Stimulated activated CD8-positive, alpha-beta memory T cell treated with anti-CD3 and anti-CD28 coated beads, Interleukin-4, amount 100 ng/mL, for 1 hour (primary cell): ENCODE measurements at places on chromosomes 3 and 15.

DNA sequence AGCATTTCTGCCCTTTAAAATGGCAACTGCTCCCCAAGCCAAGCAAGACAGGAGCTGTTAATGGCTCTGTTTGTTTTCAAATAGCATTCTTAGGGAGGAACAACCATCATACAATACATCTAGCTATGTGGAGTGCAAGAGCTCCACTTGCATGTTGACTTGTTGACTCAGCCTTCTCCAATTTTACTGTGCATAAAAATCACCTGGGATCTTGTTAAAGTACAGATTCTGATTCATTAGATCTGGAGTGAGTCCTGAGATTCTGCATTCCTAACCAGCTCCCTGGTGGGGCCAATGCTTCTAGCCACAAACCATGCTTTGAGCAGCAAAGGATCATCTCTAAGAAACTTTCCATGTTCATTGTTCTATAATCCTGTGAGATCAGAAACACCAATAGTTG is 171.4 kb downstream of the THRB start:
- DNase-seq: no peak

DNA sequence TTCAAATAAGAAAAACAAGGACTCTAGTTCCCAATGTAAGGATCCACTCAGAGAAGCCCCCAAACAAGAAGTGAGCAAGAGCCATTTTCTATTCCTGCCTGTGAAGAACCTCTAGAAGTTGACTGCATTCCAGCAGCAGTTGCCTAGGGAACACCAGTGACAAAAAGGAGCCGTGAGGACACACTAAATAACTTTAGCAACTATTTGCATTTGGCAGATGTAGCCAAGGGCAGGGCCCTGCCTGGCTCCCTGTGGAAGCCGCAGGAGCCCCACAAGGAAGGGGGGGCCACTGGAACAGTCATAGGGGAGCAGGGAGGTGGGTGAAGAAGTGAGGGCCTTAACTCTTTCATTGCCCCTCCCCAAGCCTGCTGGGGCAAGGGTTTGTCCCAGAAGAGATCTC is 470.2 kb upstream of the PROK2 start:
- DNase-seq: no peak

- DNase-seq: no peak
Observed at GRCh38 chr3:71858503-71859122, 73.7 kb upstream of the PROK2 start.

DNA sequence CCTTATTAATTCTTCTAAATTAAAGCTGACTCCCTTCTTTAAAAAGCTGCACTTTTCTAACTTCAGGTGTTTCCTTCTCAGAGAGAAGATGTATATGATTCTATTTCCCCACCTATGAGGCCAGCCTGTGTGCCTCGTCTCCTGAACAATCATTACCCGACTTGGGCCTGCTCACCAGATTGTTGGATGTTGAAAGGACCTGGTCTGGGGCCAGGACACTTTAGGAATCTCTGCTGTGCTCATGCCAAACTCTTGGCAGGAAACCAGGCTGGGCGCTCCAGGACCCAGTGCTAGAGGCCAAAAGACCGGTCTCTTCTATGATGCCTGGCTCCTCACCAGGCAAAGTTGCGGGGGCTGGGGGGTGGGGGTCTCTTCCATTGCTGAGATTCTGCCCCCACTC is 16.9 kb upstream of the LRRC31 start:
- no peak for DNase-seq

DNA sequence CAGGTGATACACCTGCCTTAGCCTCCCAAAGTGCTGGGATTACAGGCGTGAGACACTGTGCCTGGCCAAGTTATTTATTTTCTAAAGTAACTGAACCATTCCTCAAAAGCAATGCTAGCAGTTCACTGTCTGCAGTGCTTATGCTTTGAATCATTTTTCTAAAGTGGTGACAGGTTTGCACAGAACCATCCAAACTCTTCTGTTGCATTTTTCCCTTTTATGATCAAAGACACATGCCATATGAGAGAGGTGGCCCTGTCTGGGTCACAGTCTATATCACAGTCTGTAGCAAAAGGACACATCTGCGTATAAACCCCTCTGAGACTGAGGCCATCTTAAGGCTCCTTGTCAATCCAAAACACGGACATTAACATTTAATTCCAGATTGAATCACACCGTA is 17.2 kb downstream of the CDCP1 start:
- DNase-seq: no peak

GRCh38 chr3:159941038-159942000 is 47.3 kb upstream of the IL12A start:
- DNase-seq: no peak

- DNase-seq: no peak
Observed at GRCh38 chr3:4508048-4508981, 15.2 kb downstream of the ITPR1 start.

DNA sequence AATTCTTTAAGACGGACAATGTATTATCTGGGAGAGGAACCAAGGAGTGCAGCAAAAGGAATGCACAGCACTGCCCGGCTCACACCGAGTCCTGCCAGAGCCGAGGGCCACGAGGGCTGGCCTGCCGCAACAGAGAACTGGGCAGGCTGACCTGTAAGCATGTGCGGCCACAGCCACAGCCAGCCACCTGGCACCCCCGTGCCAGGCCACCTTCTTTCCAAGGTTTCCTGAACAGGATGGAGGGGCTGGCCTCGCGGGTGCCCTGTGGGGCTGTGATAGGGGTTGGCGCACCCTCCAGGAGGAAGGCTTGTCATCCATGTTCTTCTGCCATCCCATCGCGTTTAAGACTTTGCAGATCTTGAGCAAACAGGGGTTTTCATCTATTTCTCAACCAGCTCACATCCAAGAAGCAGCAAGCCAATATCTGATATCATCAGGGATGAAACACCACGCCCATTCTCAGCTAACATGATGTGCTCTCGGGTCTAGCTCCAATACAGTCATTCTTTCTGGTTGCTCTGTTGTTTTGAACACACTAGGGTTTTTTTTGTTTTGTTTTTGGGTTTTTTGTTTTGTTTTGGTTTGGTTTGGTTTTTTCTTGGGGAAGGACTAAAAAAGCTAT is 10.2 kb downstream of the CA12 start:
- no peak for DNase-seq

- DNase-seq: no peak
Observed at GRCh38 chr3:127714866-127715265, 42.1 kb downstream of the ABTB1 start.

- DNase-seq: no peak
Observed at GRCh38 chr3:14423197-14423743, 20.9 kb downstream of the SLC6A6 start.

DNA sequence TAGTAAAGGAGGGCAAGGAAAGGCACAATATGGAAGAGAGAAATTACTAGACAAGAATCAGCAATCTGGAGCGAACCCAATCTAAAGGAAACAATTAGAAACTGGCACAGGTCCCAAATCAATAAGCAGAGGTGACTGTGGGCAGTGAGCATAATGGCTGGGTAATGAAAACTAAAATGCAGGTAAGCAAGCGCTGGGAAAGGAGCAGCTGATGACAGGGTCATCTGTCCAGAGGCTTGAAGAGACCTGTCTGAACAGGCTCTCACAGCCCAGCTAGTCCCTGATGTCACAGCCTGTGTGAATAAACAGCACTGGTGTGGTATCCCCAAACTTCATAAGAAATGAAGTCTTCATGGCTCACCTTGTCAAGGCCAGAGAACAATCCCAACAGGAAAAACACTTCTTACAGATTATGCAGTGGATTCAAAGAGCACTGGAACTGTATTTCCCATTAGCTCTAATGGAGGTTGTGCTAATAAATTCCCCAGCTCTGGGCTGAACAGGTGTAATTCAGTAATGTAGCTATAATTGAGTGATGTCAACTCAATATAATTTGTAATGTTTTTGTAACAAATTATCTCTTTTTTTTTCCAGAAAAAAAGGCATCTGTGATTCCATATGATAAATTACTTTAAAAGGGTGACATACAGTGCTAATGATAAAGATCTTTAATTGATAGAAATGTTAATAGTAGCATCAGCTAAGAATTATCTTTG is 197.3 kb downstream of the FHIT start:
- DNase-seq: no peak

- DNase-seq: no peak
Observed at GRCh38 chr3:8665407-8665896, 20.9 kb upstream of the SSUH2 start.

GRCh38 chr3:127549826-127550467 is 40.6 kb downstream of the TPRA1 start:
- no peak for DNase-seq

- no peak for DNase-seq
Observed at GRCh38 chr3:180252683-180253082, 215.9 kb upstream of the PEX5L start.

DNA sequence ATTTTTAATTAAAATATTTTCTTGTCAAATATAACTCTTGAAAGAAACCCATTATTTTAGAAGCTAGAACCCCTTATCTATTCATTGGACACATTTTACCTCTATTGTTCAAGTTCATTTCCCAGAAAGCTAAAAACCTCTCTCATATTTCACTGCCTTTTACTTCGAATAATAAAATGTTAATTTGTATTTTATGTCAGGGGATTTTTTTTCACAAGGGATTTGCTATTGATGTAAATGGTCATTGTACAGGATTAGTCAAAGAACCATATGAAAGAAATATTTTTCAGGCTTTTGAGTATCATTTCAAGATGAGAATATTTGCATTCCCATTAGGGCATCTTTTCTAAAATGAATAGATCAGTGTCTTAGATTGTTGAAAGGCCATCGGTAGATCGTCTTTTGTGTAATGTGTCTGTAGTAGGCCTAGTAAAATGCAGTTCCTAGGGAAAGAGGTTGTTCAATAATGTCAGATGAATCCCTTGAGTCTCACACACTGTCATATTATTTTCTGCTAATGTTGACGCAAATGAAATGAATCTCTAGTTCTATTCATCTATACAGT is 114.5 kb downstream of the ROBO1 start:
- no peak for DNase-seq

- DNase-seq: no peak
Observed at GRCh38 chr15:65354835-65355172, 23.0 kb downstream of the IGDCC3 start.

DNA sequence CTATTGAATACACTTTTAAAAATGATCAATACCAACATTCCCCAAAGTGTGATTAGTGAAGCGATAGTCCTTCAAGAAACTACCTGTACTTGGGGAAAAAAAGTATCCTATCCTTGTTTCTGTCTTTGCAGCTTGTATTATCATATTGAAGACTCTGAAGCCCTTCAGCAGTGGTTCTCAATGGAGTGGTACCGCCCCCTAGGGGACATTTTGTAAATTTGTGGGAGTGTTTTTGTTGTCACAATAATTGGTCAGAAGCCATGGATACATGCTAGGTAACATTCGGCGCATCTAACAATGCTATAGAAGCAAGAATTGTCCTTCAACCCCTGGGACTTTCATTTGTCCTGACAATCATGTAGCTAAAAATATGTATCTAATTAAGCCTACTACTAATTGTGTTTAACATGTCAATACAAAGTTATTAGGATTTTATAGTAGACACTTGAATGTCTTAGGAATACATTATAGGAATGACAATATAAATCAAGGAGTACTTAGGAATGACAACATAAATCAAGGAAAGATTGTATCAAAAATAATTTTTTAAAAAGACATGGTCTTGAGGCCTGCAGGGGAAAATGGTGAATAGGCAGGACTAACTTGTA is 53.7 kb downstream of the NMD3 start:
- no peak for DNase-seq

- DNase-seq: no peak
Observed at GRCh38 chr3:23159929-23160328, 43.2 kb upstream of the UBE2E2 start.

DNA sequence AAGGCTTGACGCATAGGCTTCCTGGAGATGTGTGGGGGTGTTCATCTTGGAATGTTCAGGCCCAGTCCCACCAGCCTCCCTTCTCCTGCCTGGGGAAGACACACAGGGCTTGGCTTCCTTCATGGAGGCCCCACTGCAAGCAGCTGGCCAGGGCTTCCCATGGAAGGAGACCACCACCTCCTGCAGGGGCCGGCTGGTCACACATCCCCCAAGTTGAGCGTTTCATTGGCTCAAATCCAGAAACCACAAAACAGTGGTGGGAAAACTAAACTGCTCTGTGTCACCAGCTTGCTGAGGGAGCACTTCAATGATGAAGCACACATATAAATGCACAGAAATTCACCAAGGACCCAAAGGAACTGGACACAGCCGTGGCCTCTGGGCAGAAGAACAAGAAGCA is 8.3 kb downstream of the IQSEC1 start:
- no peak for DNase-seq

DNA sequence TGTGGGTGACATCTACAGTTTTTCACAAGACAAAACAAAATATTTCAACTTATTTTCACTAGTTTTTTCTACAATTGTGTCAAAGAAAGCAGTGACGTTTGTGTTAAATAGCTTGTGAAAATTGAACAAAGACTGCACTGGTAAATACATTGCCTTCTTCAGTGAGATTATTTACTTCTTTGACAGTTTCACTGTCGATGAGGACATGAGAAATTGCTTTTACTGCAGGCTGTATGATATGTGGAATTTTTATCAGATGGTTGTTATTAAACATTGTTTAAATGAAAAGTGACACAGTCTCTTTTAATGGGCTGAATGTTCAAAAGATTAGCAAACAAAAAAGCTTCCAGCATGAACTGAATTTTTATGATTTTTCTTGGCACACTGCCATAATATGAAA is 773.9 kb upstream of the CADM2 start:
- no peak for DNase-seq

DNA sequence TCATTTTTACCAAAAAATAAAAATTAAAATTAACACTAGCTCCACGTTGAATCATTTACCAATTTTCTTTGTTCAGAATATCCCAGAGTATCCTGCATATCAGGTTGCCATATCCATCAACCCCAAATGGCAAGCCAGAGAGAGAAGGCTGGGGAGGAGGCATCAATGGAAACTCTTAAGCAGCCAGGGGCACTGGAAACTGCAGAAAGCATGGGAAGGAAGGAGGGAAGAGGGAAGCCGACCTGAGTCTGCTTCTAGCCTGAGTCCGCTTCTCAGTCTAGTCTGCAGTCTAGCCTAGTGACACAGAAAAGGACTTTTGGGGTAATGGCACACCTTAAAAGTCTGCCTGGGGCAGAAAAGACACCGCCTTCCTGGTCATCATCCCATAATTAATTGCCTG is 1.6 kb upstream of the MTHFS start:
- DNase-seq: no peak

DNA sequence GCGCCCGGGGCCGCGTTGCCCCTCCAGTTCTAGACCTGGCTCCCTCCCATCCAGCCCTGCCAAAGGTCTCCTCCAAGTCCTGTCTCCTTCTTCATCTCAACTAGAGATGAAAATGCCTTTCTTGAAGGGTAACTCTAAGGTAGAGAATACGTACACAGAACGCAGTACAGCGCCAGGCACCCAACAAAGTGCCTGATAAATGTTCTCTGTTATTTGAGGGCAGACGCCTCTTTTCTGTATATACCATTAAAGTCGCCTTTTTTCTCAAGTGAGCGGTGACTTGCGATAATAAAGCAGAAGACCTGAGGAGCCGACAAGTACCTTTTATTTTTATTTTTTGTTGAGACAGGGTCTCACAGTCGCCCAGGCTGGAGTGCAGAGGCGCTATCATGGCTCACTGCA is 809 bp downstream of the CRTAP start:
- no peak for DNase-seq

GRCh38 chr15:68224546-68225250 is 4.8 kb downstream of the CLN6 start:
- DNase-seq: no peak

- DNase-seq: no peak
Observed at GRCh38 chr3:170044795-170045244, 7.0 kb downstream of the GPR160 start.
